Activated CD4-positive, alpha-beta T cell treated with anti-CD3 and anti-CD28 coated beads, Interleukin-2, amount 50 U/mL, for 16 hours (primary cell): ENCODE measurements at places on chromosomes 4 and X.

- no peak for DNase-seq
Observed at GRCh38 chr4:48944252-48944651, 37.7 kb upstream of the OCIAD2 start.

DNA sequence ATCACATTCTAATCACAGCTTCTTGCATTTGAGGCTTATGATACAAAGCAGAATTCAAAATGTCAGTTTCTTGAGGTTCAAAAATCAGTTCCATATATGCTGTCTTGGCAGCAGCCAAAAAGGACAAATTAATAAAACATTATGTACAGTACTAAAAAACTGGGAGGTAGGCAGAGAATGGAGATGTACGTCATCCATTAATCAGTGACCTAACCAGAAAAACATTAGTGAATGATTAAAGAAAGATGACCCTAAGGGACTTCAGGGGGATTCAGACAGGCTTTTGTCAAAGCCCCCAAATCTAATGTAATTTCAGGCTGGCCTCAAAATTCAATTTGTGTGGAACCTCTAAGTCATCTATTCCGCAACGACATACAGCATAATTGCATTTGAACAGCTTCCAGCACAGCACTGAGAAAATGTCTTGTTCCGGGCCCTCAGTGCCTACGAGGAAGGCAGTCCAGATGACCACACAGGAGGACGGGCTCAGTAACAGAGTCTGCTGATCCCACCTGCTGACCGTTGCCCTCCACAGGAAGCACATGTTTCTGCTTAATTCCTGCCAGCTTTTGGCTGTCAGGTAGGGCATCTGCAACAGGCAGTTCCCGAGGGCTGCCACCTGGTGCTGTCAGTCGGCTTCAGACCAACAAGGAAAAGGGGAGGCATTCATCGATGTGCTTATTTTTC lies 83.8 kb upstream of the HHIP start:
- DNase-seq: no peak

- DNase-seq: no peak
Observed at GRCh38 chrX:31331928-31332327, 260.1 kb upstream of the FTHL17 start.

DNA sequence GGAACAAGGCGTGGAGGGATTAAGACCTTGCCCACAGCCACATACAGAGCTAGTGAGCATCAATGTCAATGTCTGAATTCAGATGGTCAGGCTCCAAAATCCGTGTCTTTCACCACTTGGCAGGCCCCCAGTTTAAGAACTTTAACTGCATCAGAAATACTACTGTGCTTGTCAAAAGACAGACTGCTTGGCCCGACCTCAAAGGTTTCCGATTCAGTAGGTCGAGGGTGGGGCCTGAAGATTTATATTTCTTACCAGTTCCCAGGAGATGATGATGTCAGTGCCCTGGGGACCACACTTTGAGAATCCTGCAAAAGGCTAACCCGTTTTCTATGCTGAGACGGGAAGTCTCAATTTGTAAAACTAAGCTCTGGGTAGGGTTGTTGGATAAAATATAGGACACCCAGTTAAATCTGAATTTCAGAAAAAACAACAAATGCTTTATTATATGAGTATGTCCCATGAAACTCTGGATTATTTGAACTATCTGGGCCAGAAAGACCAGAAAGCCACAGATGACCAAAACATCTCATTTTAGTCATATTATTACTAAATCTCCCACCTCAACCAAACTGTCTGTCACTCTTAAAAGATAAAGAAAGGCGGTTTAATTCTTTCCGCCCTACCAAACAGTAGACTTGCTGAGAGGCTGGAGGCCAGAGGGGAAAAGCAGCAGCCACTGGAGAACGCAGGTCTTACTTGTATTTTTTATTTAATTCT lies 42.7 kb downstream of the GATB start:
- no peak for DNase-seq

- peak; percentile 12 for DNase-seq
Observed at GRCh38 chr4:140152751-140153418, 1.1 kb downstream of the MAML3 start.

DNA sequence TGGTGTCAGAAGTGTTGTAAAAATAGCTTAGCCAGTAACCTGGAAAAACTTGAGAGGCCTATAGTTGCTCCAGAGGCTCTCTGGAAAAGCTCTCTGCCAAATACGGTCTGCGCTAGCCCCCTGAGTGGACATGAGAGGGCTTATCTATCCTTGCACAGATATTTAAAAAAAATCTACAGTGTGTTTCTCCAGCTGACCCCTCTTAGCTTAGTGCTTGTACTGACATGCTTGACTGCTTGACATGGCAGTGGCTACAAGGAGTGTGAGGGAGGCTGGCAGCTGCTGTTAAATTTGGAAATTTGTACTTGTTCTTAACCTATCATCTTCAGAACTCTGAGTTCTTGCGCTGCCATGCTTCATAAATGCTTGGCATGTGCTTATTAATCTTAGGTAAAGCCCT lies 229.2 kb downstream of the RBMX2 start:
- DNase-seq: no peak

- no peak for DNase-seq
Observed at GRCh38 chr4:184838249-184839074, 12.7 kb upstream of the ACSL1 start.

DNA sequence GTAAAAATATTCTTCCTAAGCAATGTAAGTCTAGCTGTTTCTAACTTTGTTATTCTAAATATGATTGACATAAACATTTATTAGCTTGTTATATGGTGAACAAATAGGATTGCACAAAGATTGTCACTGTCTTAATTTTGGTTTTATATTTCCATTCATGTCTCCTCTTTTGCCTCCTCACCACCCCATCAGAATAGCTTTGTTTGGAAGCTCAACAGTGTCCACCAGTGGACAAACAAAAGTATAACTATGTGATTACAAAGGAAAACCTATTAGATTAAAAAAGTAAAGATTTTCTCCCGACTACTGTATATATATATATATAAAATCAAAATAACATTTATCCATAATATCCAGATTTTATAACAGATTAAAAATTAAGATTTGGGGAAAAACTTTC lies 468.2 kb downstream of the ZIC3 start:
- DNase-seq: no peak

DNA sequence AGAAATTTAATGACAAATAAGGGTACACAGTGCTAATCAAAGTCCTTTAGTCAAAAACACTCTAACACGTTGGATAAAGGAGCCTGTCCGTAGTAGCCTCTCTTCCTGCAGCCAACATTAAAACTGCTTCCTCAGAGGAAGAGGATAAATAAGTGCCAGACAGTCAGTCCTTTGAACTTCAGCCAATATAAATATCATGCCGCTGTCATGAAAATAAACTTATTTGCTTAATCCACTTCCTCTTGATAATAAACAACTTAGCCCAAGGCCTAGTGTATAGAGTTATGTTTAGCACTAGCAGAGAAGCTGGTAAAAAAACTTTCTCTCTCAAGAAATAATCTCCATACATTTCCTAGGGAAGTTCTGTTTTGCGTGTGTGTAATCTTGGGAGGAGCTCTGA lies 196.7 kb downstream of the HS3ST1 start:
- no peak for DNase-seq
